ENCODE measurements at places on chromosomes 4 and X. TPM values are rescaled to one million over a fixed set of nuclear protein-coding genes. Genes with fewer than 3 reads are reported as not detected.

NR3C2 gene
- 30.7 TPM for total RNA-seq

STATH gene
- not detected for total RNA-seq

VCX2 gene
- total RNA-seq: not detected

TCEAL5 gene
- not detected for total RNA-seq

RHOXF2 gene
- total RNA-seq: not detected

LYAR gene
- 21.4 TPM for total RNA-seq

CT45A1 gene
- total RNA-seq: not detected

CDKL2 gene
- total RNA-seq: 0.29 TPM

S100G gene
- not detected for total RNA-seq

TMEM271 gene
- total RNA-seq: not detected

MAGEA10 gene
- not detected for total RNA-seq

PRSS12 gene
- 7.3 TPM for total RNA-seq

PLXNB3 gene
- 11.0 TPM for total RNA-seq

PASD1 gene
- not detected for total RNA-seq

IGSF1 gene
- not detected for total RNA-seq

TGIF2LX gene
- not detected for total RNA-seq

RNF175 gene
- not detected for total RNA-seq

GAGE12E gene
- total RNA-seq: not detected

GABRA4 gene
- not detected for total RNA-seq

NLGN4X gene
- total RNA-seq: not detected

MAGEB2 gene
- total RNA-seq: not detected
